ENCODE measurements at places on chromosomes 5 and 9. TPM values are rescaled to one million over a fixed set of nuclear protein-coding genes. Genes with fewer than 3 reads are reported as not detected.

DNA sequence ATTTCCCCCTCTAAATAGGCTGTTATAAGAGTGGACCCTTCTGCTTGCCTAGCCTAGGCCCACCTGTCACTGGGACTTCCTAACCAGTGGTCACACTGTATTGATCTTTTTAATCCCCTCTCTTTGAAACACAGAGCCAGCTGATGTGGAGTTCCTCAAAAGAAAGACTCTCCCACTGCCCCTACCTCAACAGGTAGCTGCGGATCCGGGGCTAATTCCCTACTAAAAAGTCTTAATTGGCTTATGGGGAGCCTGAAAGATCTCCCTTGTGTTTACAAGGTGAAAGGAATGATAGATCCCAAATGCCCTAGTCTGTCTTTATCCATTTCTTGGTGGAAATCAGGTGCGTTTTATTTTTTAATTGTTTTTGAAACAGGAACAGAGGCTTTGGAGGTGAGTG lies 2.0 kb downstream of the NEUROG1 start:
- H3K27me3 ChIP-seq: peaks cover 76% of the 10 kb centered on the region
- peaks cover 7% of the 10 kb centered on the region for H3K4me1 ChIP-seq
- H3K27ac ChIP-seq: no peak overlapping the region
- no peak overlapping the region for H3K4me3 ChIP-seq

DNA sequence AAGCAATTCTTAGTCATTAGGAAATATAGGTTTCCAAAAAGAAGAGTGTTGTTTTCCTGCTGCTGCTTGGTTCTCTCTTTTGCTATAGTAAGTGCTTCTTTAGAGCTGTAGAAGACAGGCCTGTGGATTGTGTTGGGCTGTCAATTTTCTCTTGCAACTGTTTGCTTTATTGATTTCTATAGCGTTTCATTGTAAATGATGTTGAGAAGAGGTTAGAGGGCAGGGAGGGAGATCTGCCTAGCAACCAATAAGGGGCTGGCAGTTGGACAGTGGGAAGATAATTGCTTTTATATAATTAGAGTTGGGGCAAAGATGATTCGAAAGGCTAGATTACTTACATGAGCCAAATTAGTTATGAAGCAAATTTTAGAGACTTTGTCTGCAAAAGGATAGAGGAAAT lies 11.1 kb downstream of the UNC13B start:
- H3K36me3 ChIP-seq: no peaks in the 10 kb centered on the region
- no peaks in the 10 kb centered on the region for H3K27me3 ChIP-seq
- no peak for DNase-seq
- H3K4me1 ChIP-seq: no peaks in the 10 kb centered on the region
- H3K4me3 ChIP-seq: no peak overlapping the region

DNA sequence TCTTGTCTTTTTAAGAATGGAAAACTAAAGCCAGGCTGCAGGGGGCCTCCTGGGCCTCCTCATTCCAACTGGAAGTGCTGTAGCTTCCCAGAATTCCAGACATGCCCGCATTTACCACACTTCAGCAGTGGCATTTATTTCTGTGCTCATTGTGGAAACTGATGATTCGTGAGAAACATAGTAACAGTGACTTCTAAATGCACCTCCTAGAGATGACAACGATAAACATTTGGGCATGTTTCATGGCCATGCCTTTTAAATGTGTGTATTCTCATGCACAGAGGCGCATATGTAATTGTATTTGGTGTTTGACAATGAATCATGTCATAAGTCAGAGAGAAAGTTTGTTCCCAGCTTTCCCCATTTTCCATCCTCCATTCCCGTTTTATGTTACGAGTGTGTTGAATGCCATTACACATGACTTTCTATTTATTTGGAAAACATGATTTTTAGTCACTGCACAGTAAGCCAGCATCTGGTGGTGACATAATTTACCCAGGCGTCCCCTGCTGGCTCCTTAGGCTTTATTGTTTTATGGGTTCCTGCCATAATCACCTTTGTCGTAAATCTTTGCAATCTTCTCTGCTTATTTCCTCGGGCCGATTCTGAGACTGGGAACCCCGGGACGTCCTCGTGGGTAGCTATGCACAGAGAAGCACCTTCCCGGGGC lies 68.8 kb upstream of the FCN2 start:
- no peak for DNase-seq
- no peaks in the 10 kb centered on the region for H3K36me3 ChIP-seq
- no peaks in the 10 kb centered on the region for H3K4me1 ChIP-seq

DNA sequence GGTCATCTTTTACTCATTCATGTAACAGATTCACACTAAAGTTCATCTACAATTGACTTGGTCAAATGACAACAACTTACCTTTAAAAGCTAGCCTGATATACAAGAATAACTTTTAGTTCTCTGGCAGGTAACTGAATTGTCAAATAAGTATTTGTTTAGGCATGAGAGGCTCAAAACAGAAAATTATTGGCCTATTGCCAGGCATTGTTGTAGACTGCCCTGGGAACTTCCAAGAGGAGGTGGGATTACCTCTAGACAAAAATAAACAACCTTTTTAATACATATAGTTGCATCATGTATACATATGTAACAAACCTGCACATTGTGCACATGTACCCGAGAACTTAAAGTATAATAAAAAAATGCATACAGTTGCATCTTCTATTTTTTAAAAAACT lies 18.2 kb upstream of the SLCO4C1 start:
- DNase-seq: no peak
- H3K27me3 ChIP-seq: no peaks in the 10 kb centered on the region
- H3K36me3 ChIP-seq: no peaks in the 10 kb centered on the region
- no peak overlapping the region for H3K4me3 ChIP-seq
- no peak overlapping the region for H3K27ac ChIP-seq

GRCh38 chr5:149931992-149932436 lies 12.6 kb downstream of the PDE6A start:
- peaks cover 61% of the 10 kb centered on the region for H3K27me3 ChIP-seq
- peaks cover 9% of the 10 kb centered on the region for H3K4me1 ChIP-seq
- no peaks in the 10 kb centered on the region for H3K36me3 ChIP-seq
- H3K27ac ChIP-seq: no peak overlapping the region

PRDM9 gene
- not detected for total RNA-seq
